Keratinocyte (primary cell): ENCODE measurements at places on chromosomes 1 and 21.

DNA sequence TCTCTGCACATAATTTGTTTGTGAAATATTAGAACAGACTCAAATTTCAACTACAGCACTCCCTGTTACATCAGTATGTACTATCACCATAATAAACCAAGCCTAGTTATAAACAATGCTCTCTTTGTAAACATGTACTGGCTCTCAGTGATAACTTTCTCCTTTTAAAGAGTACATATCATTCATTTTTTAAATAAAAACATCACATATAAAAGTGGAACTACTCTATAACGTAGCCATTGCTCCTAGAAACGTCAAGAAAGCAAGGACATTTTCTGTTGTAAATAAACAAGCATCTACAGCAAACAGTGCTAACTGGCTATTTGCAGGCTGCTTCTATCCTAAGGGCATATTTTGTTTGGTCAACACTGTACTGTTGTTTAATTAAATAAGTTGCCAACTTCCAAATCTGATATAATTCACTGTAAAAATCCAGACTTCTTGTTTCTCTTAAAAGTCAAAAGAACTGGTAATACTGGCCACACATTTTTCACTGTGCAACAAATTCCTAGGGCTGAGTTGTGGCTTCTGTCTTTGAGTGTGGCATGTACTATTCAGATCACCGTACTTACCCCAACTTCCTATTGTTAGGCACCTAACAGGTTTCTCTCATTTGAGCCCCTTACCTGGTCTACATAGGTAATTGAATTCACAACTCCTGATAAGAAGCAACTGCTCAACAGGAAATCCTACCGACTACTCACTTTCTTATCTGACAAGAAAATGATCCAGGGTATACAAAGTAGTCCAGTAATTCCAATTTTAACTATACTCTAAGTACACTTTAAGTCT lies 111.9 kb downstream of the DENND1B start:
- no peak overlapping the region for H3K4me3 ChIP-seq
- no peaks in the 10 kb centered on the region for H3K27me3 ChIP-seq
- no peaks in the 10 kb centered on the region for H3K36me3 ChIP-seq
- no peaks in the 10 kb centered on the region for H3K4me1 ChIP-seq

DNA sequence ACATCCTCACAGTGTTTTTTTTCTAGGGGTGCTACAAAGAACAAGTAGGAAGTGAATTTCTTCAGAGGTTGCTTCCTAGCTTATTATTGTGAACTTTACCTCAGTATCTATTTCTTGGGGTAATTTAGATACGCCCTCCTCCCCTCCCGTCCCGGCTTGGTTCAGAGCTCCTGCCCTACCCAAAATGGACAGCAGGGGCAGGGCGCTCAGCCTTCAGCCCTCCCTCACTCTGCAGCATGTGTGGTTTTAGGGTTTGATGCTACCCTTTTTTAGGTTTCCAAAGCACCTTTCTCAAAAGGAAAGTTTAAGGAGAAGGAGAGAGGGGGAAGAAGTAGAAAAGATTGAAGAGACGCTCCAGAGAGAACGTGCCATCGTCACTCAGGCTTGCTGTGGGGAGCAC lies 16.9 kb upstream of the POGK start:
- H3K27ac ChIP-seq: no peak overlapping the region
- no peaks in the 10 kb centered on the region for H3K36me3 ChIP-seq
- H3K4me1 ChIP-seq: no peaks in the 10 kb centered on the region
- no peak overlapping the region for H3K4me3 ChIP-seq

GRCh38 chr1:98216304-98216703 lies 295.5 kb upstream of the DPYD start:
- no peaks in the 10 kb centered on the region for H3K27me3 ChIP-seq
- H3K4me3 ChIP-seq: no peak overlapping the region
- DNase-seq: no peak
- H3K4me1 ChIP-seq: peaks cover 4% of the 10 kb centered on the region
- H3K27ac ChIP-seq: no peak overlapping the region
- no peaks in the 10 kb centered on the region for H3K36me3 ChIP-seq

GRCh38 chr1:65174585-65174984 lies 26.6 kb downstream of the AK4 start:
- H3K27me3 ChIP-seq: no peaks in the 10 kb centered on the region
- H3K4me3 ChIP-seq: no peak overlapping the region
- no peak overlapping the region for H3K27ac ChIP-seq
- no peaks in the 10 kb centered on the region for H3K36me3 ChIP-seq

DNA sequence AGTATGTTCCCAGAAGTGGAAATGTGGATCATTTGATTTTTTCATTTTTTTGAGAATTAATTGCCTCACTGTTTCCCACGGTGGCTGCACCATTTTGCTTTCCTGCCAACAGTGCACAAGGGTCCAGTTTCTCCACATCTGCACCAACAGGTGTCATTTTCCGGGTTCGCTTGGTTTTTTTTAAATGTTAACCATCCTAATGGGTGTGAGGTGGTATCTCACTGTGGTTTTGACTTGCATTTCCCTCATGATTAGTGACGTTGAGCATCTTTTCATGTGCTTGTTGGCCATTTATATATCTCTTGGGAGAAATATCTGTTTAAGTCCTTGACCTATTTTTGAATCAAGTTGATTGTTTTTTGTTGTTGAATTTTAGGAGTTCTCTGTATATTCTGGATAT lies 3.0 kb downstream of the COL6A2 start:
- no peak overlapping the region for H3K4me3 ChIP-seq
- no peak for DNase-seq
- no peaks in the 10 kb centered on the region for H3K36me3 ChIP-seq

DNA sequence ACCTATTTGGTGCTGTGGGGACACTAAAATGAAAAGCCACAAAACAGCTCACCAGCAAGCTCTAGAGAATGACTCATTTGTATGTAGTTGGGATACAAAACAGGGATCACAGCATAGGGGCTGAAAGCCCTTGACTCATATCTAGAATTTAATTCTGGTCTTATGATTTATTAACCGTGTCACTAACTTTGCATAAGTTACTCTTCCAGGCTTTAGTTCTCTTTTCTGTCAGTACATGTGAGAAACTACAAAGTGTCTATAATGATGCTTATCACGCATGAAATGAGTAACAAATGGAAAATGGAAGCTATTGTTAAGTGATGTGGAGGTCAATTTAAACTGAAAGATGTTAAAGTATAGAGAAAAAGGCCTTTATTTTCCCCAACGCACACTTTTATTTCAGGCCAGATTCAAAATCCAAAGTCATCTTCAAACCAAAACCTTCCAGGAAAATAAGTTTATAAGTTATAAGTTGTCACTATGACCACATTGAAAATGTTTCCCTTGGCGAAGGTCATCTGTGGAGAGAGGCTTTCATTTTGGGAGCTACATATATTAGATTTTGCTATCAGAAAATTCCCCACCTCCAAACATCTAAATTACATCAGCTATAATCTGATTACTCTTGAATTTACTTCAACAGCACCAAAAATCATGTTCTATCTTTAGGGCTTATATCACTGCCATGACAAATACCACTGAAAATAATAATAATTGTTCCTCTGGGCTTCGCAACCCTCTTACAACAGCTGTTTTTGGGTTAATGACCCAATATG lies 430.5 kb downstream of the MRPL39 start:
- H3K4me1 ChIP-seq: no peaks in the 10 kb centered on the region
- no peaks in the 10 kb centered on the region for H3K27me3 ChIP-seq
- no peaks in the 10 kb centered on the region for H3K36me3 ChIP-seq
- DNase-seq: no peak
- H3K4me3 ChIP-seq: no peak overlapping the region

DNA sequence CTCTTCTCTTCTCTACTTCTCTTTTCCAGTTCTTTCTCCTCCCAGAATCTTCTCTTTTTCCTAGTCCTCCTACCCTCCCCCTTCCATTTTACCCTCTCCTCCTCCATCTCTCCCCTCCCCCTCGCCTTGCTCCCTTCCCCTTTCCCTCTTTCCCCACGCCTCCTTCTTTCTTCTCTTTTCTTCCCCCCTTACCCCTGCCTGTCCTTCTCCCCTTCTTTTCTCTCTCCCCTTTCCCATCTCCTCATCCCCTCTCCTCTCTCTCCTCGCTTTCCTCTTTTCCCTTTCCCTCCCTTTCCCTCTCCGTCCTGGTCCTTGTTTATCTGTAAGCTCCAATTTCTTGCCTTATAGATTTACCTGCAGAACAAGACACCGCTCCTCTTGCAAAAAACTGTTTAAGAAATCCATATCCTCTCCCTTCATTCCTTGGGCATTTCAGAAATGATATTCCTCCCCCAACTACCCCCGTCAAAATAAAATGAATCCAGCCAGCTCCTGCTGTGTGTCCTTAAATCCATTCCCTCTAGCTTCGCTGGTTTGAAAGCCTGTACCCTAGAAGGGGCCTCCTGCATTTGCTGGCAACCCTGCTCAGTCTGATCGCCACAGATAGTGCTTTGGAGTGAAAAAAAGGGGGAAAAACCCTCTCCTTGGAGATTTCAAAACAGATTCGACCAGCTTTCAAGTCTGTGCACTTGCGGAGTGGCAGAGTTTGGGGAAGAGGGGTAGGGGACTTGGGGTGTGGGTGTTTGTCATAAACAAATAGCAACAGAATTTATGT lies 89.4 kb downstream of the PAPPA2 start:
- no peaks in the 10 kb centered on the region for H3K36me3 ChIP-seq
- DNase-seq: no peak
- no peak overlapping the region for H3K4me3 ChIP-seq
- no peak overlapping the region for H3K27ac ChIP-seq
- no peaks in the 10 kb centered on the region for H3K4me1 ChIP-seq
- peaks cover 25% of the 10 kb centered on the region for H3K27me3 ChIP-seq

GRCh38 chr21:33198346-33199099 lies 31.2 kb upstream of the IFNAR2 start:
- peaks cover 11% of the 10 kb centered on the region for H3K4me1 ChIP-seq
- no peak overlapping the region for H3K4me3 ChIP-seq
- no peaks in the 10 kb centered on the region for H3K36me3 ChIP-seq
- no peak overlapping the region for H3K27ac ChIP-seq

GRCh38 chr21:45860493-45861155 lies 120.9 kb upstream of the COL6A1 start:
- peaks cover 16% of the 10 kb centered on the region for H3K4me1 ChIP-seq
- no peak for DNase-seq
- H3K27me3 ChIP-seq: no peaks in the 10 kb centered on the region
- no peak overlapping the region for H3K4me3 ChIP-seq
- no peaks in the 10 kb centered on the region for H3K36me3 ChIP-seq
- H3K27ac ChIP-seq: no peak overlapping the region

DNA sequence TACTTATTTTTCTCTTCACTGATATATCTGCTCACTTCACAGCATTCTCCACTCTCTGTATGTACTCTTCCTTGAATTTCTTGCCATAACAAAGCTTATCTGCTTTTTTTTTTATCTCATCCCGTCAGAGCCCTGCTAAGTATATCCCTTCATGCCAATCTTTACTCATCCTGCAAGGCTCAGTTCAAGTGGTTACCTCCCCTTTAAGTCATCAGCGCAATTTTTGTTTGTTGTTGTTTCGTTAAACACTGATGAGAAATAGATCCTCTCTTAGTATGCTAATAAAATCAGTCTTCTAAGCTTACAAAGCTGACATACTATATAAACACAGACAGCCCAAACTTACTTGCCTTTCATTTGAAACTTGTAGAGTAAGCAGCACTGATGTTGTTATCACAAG lies 17.8 kb downstream of the COL24A1 start:
- H3K4me1 ChIP-seq: no peaks in the 10 kb centered on the region
- H3K4me3 ChIP-seq: no peak overlapping the region
- no peaks in the 10 kb centered on the region for H3K27me3 ChIP-seq
- no peaks in the 10 kb centered on the region for H3K36me3 ChIP-seq
- H3K27ac ChIP-seq: no peak overlapping the region

DNA sequence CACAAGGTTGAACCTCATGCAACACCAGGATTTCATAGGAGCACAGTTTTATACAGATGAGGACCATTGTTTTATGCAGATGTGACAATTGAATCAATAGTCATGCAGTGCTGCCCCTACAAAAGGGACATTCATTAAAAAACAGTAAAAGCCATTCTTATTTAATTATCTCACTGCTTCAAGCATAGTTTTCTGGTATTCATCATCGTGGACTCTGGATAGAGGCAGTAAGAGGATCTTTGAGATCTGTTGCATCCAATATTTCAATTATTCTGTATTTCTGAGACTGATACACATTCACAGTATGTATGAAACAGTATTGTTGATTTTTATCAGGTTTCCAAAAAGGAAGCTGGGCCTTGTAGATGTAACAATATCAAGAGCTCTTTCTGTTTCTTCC lies 237.6 kb downstream of the RYR2 start:
- no peaks in the 10 kb centered on the region for H3K4me1 ChIP-seq
- no peak for DNase-seq
- H3K4me3 ChIP-seq: no peak overlapping the region
- H3K27ac ChIP-seq: no peak overlapping the region

DNA sequence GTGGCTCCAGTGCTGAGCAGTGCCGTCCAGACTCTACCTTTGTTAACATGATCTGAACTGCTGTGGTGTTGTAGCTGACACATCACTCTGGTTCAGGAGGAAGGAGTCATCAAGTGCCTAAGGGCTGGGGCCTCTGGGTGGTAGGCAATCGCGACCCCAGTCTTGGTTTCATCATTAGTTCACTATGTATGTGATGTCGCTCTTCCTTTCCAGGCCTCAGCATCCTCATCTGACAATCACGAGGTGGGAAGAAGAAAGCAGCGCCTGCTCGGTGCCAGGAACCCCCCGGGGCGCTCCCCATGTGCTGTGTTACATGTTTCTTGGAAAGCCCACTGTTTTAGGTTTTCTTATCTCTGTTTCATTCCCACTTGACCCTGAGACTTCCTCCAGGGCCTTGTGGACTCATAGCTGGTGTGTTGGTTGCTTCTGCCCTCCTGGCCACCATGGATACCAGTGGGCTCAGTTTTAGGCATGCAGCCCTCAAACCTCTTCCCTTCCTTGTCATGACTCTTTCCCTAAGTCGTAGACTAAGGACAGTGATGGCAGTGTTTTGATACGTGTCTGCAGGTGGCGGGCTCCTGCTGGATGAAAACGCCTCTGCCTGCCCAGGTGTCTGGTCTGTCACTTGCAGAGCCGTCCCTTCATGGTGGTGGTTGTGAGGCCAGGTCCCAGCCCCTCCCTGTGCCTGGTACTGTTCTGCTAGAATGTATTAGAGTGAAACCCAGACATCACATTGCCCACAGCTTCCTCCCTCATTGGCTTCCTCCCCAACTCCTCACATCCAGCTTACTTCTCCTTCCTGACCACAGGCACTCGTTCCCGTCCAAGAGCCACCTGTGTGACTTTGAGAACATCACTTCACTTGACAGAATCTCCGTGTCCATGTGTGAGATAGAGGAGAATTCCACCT lies 17.2 kb upstream of the FOXO6 start:
- no peak overlapping the region for H3K27ac ChIP-seq
- H3K4me1 ChIP-seq: peaks cover 13% of the 10 kb centered on the region
- no peaks in the 10 kb centered on the region for H3K27me3 ChIP-seq
- DNase-seq: no peak
- no peak overlapping the region for H3K4me3 ChIP-seq
- no peaks in the 10 kb centered on the region for H3K36me3 ChIP-seq

DNA sequence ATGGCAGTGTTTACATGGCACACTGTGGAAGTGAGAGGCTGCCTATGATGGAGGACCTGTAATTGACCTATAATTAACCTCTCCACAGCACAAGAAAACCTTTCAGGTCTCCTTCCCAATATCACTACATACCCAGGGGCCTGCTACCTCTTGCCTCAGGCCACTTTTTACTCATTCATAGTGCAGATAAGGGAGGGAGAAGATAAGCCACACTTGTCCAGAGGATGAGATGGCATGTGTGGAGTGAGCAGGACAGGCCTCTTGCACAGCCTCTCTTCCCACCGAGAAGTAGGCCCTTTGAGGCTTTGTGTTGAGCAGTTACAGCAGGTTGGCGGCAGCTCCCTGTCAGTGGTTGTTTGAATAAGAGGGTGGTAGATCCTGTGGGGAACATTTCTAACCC lies 31.1 kb upstream of the IKBKE start:
- DNase-seq: no peak
